ENCODE measurements at places on chromosomes 16 and 17.

- no peak for DNase-seq
Observed at GRCh38 chr17:520447-521182, 168.0 kb upstream of the RPH3AL start.

DNA sequence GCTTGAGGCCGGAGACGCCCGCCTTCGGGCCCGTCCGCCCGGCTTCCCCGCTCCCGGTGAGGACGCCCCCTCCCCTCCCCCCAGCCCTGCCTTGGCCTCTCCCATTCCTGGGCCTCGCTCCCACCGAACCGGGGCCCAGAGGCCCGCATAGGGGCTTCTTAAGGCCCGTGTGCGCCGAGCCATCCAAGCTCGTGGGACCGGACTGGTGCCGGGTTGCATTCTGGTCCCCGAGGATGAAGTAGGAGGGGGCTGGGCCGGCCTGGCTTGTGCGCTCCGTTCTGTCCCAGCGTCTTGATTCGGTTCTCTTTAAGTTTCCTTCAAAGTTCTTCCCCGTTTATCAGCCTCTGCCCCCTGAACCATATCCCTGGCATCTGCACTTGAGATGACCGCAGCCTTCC, 488 bp downstream of the SENP3 start:
- no peak for DNase-seq

- DNase-seq, result no peak
Observed at GRCh38 chr16:67961551-67961957, 6.9 kb downstream of the SLC12A4 start.

GRCh38 chr17:27759528-27759927, 40.8 kb downstream of the NOS2 start:
- DNase-seq, result no peak

GRCh38 chr17:19705201-19705600, 11.2 kb downstream of the SLC47A2 start:
- DNase-seq, result no peak

DNA sequence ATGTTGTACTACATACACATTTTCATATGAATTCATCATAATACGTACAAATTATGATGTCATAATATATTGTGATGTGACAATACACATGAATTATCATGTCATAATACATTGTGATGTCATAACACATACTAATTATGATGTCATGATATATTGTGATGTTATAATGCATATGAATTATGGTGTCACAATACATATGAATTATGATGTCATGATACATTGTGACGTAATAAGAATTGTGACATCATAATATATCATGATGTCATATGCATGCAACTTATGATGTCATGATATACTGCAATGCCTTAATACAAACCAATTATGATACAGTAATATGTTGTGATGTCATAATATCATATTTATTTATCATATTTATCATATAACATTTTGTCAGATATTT, 2074.3 kb downstream of the TP53TG3F start:
- DNase-seq, result no peak

- no peak for DNase-seq
Observed at GRCh38 chr17:11216976-11217375, 24.0 kb upstream of the SHISA6 start.

- no peak for DNase-seq
Observed at GRCh38 chr17:72517413-72518158, 396.8 kb downstream of the SOX9 start.

- DNase-seq, result no peak
Observed at GRCh38 chr16:64532117-64532516, 589.7 kb downstream of the CDH11 start.

GRCh38 chr17:18031955-18032354, 7.0 kb downstream of the ATPAF2 start:
- DNase-seq, result no peak

DNA sequence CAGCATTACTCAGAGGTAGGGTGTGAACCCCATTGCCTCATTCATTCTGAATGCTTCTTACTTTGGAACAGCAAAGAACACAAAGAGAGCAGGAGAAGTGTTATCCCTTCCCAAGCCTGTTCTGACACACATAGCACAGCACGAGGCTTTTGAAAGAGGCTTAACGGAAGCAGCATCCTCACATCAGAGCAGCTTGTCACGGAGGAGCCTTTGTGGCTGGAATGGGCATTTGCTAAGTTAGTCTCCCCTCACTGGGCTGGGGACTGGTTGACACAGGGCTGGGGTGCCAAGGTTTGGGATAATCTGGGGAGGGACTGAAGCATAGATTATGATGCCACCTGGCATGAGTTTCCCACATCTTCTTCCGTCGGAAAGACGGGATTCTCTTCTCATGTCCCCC, 167.5 kb upstream of the DNAH9 start:
- DNase-seq, result no peak

GRCh38 chr17:67376737-67377487, at the start of gene PITPNC1:
Gene PITPNC1 (plus strand): TSS chr17:67377281.
- peak; percentile 91 for DNase-seq

DNA sequence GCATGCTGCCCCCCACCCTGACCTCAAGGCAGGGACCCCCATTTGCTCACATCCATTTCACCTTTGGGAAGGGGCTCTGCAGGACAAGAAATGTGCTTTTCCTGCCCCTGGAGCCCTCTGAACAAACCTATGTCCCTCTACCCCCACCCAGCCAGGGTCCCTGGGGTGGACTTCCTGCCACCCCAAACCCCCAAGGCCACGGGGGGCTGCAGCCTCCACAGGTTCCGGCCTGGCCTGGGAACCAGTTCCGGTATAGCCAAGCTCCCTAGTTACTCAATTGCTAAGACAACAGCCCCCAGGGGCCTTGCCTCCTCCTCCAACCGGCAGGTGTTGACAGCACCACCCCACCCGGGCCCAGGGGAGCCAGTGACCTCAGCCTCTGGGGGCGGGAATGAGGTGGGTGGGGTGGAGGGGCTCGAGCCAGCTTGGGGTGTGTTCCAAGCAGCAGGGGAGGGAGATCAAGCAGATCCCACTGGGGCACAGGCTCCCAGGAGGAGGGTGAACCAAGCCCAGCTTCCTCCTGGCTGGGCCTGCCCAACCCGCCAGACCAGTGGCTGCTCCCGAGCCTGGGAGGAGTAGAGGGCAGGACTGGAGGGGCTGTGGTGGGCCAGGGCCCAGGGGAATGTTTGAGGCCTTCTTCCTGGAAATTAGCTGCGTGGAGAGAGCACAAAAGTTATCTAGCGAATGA, 6.6 kb downstream of the PNMT start:
- no peak for DNase-seq

GRCh38 chr17:43118679-43119615, 6.2 kb downstream of the BRCA1 start:
- DNase-seq, result no peak

DNA sequence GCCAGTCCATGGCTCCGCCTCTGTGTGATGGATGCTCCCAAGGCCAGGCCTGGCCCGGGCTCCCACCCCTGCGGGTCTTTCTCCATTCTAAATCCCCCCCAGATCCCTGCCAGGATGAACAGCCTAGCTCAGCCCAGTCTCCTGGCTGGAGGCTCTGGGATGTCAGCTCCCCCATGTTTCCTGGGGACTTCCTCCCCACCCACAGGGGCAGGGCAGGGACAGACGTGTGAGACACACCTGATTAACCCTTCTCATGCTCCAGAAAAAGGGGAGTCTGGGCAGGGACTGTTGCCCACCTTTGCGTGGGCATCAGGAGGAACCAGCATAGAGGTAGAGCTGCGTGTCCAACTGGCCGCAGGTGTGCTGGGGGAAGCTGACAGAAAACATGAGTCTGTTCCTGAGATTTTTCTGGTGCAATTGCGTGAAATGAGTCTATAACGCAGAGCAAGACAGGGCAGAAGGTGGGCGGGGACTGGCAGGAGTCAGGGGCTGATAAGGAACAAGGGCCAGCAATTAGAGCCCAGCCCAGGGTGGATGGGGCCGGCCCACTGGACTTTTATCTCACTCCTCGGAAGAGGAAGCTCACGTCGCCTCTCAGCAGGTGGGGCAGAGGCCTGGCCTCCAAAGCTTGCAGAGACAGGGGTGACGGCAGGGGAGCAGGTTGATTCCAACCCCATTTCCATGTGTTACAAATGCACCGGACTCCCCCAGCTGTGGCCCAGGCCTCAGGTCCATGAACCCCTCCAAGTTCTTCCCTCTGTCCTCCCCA, 238.2 kb downstream of the RBFOX3 start:
- no peak for DNase-seq

DNA sequence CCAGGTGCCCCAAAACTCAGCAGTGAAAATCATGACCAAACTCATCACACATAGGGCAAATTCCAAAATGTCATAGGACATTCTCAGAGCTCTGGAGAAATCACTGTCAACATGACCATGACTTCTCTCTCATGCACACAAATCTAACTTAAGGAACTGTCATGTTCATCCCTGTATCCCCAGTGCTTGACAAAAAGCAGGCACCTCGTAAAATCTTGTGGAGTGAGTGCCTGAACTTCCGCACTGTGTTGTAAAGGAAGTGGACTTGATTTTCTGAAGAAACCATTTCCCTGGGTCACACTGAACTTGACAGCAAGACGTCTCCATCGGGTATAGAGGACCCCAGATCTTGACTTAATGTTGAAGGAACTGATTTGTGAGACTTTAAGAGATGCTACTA, 2.8 kb downstream of the KRT37 start:
- no peak for DNase-seq

DNA sequence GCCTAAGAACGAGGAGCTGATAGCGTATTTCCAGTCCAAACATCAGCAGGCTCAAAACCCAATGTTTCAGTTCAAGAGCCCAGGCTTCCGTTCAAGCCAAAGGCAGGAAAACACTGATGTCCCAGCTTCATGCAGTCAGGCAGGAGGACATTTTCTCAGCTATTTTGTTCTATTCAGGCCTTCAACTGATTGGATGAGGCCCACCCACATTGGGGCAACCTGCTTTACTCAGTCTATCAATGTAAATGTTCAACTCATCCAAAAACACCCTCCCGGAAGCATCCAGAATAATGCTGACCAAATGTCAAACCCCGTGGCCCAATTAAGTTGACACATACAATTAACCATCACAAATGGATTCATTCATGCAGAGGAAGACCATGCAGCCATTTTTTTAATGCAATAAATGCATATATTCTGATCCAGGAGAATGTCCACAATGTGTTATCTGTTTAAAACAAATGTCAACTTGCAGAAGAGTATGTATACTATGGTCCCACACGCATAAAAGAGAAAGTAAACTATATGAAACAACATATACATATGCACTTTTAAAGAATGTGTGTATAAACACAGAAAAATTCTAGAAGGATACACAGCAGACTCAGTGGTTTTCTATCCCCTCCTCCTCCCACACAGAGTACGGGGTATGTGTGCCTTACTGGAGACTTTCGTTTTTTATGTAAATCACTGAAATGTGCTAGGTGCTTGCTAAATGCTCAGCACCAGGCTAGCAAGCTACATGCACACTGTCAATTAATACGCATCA, 28.8 kb upstream of the DYNLRB2 start:
- DNase-seq, result no peak

GRCh38 chr16:8286348-8286747, 304.0 kb downstream of the TMEM114 start:
- DNase-seq, result no peak

DNA sequence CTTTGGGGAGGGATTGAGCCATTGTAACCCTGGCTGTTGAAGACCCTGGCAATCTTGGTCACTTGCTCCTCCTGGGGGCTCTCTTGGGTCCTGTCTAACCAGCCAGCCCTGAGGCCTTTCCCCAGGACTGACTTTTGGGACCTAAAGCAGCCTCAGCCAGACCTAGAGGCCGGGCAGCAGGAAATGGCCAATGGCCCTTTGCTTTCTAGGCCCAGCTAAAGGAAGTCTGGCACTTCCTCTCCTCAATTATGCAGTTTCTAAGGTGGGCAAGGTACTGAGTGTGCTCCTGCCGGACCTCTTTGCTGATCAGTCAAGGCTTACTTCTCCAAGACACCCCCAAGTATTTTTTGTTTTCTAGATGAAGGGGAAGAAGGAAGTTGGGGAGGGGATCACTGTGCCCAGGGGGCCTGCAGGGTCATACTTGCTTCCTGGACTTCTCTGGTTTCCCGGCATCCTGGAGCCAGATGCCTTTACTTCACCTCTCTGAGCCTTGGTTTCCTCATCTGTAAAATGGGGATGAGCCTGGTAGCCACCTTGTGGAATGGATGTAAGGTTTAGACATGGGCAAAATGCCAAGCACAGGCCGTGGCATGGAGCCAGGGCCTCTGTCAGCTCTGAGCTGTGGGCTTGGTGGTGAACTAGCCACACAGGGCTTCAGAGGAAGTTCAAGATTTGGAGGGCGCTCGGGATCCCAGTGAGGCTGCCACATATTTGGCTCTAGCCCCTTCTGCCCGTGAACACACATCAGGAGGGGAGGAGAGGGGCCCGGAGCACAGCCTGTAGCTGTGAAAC, 8.6 kb downstream of the CX3CL1 start:
- DNase-seq, result no peak

DNA sequence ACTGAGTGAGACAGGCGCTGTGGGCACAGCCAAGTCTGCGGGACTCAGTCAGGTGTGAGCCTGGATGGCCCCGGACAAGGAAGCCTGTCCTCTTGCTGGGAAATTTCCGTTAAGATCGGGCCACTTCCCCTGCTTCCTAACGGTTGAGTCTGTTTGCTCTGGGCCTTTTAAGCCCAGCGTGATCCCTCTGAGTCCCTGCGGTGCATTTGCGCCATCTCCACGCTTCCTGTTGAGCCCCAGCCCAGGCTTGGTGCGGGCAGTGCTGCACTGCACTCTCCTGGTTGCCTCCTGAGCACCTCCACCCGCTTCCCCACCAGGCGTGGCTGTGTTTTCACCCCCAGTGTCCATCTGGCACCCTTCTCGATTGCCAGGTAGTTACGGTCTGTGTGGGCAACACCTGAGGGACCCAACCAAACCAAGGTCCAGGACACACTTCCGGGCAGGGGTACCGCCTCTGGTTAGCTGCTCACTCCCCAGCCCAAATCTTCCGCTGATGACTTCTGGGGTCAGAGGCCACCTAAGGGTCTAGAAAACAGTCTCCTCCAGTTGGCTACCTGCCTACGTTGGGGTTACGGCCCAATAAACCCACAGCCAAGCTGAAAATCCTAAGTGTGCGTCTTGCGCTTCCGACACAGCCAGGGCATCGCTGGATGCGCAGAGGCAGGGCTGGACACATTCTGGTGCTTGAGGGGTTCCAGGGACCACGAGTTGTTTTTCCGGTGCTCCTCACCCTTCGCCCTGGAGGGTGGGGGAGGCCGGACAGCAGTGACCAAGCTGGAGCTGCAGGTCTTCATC, 1.4 kb upstream of the SLC25A10 start:
- DNase-seq, result no peak

- no peak for DNase-seq
Observed at GRCh38 chr17:79078476-79079190, 4.0 kb downstream of the ENGASE start.

DNA sequence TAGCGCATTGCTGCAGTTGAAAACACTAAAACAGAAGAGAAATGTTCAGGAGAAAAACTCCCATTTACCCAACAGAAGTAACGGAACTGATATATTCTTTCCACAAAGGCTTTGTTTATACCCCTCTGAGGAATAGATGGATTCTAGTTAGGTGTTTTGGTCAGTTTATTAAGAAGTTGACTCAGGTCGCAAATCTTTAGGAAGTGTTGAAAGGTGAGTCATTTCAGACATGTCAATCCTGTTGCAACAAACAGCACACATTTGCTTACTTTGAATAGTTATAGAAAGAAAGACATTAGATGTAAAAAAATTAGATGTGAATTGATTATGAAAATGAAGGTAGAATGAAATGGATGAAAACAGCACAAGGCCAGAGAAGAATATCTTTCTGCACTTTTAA, 941.0 kb downstream of the KCNJ2 start:
- no peak for DNase-seq

All from CD8-positive, alpha-beta memory T cell (primary cell).